Neural crest cell (in vitro differentiated cells): ENCODE measurements at places on chromosomes 16 and 17. TPM values are rescaled to one million over a fixed set of nuclear protein-coding genes. Genes with fewer than 3 reads are reported as not detected.

- DNase-seq = no peak
Measured at GRCh38 chr17:81188491-81188840, 22.4 kb upstream of the AATK start.

- no peak for DNase-seq
Measured at GRCh38 chr17:52025236-52025635, 133.3 kb downstream of the CA10 start.

DNA sequence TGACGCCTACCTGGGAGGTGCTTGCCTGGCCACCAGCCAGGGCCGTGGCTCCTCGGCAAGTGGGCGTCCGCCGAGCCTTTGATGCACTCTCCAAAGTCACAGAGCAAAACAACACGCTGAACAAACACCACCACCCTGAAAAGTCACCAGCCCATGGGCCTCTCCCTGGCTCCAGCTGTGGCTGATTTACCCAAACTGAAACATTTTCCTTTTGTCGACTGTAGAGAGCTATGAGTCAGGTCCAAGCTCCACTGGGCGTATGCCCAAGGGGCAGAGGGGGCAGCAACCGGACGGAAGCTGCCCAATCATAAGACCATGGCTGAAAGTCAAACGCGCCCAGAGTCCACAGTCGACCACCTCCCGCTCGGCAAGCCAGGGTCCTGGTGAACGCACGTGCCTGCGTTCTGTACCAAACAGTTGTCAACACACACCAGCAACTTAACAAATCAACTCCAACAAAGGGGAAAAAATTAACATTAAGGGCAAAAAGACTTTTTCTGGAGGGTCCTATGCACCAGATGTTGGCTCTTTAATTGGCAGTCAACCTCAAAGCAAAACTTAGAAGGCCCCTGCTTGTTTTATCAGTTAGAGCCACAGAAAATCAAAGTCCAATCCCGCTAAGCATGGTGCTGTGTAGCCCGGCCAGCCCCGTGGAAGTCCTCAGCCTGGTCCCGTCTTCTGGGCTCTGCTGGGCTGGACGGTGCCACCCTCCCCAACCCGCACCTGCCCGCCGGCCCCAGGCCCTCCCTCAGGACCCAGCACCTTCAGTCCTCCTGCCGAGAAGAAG, 47.3 kb downstream of the TBC1D16 start:
- DNase-seq = no peak

The CA4 gene
- 0.26 TPM in 1 of 2 replicates, not detected in the other for total RNA-seq

DNA sequence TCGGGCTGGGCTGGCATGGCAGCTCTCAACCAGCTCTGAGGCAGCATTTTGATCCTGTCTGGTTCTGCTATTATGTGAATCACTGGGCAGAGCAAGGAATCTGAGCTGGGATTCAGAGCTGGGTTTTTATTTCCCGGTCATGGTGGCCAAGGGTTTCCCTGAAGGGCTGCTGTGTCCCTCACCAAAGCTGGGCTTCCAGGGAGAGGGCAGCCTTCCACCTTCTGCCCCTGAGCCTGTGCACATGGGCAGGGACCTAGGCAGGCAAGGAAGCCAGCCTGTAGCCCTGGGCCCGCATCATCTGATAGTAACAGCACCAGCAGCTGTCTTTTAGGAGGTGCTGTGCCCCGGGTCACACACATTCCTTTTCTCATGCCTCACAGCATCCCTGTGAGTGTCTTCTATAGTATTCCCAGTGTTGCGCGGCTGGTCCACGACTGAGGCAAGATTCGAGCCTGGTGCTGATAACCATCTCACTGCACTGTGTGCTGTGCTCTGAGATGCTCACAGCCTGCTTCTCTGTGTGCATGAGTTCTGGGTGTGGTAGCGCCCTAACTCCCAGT, 85.3 kb upstream of the PLCG2 start:
- no peak for DNase-seq

GRCh38 chr16:89183975-89184676, 12.6 kb downstream of the CDH15 start:
- DNase-seq = no peak

GRCh38 chr16:82033683-82034300, 1.3 kb upstream of the HSD17B2 start:
- no peak for DNase-seq

- peak; percentile 74 for DNase-seq
Measured at GRCh38 chr17:57915985-57916757, 39.0 kb downstream of the CUEDC1 start.

- DNase-seq = no peak
Measured at GRCh38 chr16:6836766-6837165, 495.9 kb upstream of the RBFOX1 start.

The MT1F gene
- 1.5 and 2.4 TPM in 2 replicates for total RNA-seq

The CHP2 gene
- total RNA-seq = not detected in 2 replicates

The WNT3 gene
- total RNA-seq = 8.4 and 9.3 TPM in 2 replicates

DNA sequence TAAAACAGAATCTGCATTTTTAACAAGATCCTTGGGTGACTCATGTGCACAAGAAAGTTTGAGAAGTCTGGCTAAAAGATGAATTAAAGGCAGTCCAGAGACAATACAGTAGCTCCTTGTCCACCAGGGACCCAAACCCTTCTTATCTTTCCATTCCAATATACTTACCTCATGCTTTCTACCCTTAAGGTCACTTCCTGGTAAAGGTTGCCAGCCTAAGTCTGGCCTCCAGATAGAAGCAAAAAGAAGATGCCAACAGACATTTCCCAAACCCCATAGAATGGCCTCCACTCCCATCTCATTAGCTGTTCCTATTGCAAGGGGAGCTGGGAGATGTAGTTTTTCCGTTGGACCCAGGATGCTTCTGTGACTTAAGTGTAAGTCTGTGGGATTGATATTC, 101.4 kb upstream of the XYLT1 start:
- DNase-seq = no peak

The GCGR gene
- total RNA-seq = not detected in 2 replicates

DNA sequence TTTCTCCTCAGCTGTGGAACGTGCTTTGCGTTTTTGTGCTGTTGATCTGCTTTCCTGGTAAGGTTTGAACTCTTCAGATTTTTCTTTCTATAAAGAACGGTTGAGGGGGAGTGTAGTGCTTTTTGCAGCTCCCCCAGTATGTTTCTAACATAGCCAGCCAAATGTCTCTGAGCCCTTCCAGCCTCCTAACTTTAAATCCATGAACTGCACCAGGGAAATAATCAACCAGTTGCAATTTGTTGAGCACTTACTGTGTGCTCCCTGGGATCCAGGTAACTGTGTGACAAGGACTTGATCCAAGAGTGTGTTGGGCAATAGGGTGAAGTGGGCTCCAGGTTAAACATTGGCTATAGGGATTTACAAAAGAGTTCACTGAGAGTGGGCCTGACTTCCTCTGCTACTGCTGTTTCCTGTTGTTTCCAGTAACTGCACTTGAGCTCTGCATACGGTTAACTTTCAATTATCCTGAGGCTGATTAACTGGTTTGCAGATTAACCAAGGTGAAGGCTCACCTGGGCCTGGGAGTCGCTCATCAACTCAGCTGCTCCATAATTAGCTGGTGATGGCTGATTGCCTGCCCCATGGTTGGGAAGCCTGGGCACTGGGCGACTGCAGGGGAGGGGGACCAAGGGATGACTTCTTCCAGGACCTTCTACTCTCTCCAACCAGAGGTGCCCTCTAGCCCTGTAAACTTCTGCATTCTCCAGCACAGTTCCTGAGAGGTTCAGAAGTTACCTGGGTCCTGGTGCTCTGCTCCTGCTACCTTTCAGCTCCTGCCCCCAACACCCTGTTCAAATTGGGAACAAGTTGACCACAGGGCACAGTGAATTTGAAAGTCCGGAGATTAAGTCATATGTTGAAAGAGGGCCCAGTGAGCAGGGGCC, 19.5 kb downstream of the HLF start:
- DNase-seq = no peak

DNA sequence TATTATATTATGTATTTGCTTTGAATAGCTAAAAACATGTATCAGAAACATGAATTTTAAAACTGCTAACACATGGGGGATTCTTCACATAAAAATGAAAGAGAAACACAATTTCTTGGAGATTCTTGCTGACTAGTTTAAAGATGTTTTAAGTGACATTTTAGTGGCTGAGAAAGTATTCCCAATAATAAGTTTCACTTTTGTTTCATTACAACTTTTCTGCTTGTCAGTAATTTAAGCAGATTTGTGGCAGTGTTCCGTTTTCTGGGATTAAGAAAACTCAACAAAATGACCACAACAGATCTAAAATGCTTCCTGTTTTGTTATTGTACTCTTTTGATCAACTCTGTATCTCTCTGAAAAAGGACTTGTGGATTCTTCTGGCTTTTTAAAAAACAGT, 75.9 kb downstream of the NLK start:
- no peak for DNase-seq

DNA sequence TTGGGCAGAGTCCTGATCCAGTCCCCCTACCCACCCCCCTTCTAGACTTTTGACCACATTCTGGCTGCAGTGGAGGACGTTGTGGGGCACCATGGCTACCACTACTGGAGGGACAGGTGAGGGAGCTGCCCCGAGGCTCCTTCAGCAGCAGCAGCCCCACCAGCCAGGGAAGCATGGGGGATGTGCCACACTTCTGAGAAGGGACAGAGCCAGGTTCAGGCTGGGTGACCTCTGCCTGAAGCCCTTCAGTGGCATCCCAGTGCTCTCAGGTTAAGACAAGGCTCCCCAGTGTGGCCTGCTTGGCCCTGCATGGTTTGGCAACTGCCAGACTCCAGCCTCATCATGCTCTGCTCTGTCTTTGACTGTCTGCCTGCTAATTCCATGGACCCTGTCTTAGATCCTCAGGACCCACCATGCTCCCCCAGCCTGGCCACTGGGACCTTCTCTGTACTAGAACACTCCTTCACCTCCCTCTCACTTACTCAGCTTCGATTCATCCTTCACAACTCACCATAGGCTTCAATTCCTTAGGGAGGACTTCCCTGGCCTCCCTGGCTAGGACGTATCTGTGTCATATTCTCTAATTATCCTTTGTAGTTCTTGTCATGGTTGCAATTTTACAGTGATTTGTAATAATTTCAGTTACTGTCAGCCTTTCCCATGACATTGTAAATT, 8.8 kb downstream of the SLC9A5 start:
- no peak for DNase-seq

The TPPP3 gene
- 3.4 and 4.7 TPM in 2 replicates for total RNA-seq

DNA sequence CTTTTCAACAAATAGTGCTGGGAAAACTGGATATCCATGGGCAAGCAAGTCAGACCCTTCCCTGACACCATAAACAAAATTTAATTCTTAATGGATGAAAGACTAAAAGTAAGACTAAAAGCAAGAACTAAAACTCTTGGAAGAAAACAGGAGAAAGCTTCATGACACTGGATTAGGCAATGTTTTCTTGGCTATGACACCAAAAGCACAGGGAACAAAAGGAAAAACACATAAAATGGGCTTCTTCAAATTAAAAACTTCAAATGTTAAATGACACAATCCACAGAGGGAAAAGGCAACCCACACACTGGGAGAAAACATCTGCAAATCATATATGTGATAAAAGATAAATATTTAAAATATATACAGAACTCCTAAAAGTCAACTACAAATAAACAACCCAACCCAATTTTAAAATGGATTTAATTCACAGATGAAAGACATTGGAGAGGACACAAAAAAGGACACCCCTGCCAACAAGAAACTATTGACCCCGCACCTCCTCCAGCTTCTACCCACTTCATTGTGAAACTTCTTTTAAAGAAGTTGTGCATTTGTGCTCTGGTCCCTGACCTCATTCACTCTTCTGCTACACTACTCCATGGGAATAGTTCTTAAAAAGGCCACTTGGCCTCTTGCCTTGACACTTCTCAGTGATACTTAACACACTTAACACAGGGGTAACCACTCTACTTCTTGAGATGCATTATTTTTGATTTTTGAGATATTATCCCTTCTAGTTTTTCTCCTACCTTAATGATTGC, 80.3 kb downstream of the TRIM37 start:
- DNase-seq = no peak

The CLUH gene
- 59.4 and 59.6 TPM in 2 replicates for total RNA-seq

The ADCY7 gene
- 6.9 and 8.8 TPM in 2 replicates for total RNA-seq

The TMIGD1 gene
- total RNA-seq = not detected in 2 replicates

The PSMD12 gene
- 54.7 and 55.6 TPM in 2 replicates for total RNA-seq

- DNase-seq = no peak
Measured at GRCh38 chr17:5588584-5588983, 4.3 kb upstream of the NLRP1 start.

The GHDC gene
- total RNA-seq = 8.4 and 8.8 TPM in 2 replicates

- no peak for DNase-seq
Measured at GRCh38 chr17:9006175-9006767, 15.0 kb upstream of the NTN1 start.

The COPRS gene
- total RNA-seq = 57.9 and 60.7 TPM in 2 replicates

DNA sequence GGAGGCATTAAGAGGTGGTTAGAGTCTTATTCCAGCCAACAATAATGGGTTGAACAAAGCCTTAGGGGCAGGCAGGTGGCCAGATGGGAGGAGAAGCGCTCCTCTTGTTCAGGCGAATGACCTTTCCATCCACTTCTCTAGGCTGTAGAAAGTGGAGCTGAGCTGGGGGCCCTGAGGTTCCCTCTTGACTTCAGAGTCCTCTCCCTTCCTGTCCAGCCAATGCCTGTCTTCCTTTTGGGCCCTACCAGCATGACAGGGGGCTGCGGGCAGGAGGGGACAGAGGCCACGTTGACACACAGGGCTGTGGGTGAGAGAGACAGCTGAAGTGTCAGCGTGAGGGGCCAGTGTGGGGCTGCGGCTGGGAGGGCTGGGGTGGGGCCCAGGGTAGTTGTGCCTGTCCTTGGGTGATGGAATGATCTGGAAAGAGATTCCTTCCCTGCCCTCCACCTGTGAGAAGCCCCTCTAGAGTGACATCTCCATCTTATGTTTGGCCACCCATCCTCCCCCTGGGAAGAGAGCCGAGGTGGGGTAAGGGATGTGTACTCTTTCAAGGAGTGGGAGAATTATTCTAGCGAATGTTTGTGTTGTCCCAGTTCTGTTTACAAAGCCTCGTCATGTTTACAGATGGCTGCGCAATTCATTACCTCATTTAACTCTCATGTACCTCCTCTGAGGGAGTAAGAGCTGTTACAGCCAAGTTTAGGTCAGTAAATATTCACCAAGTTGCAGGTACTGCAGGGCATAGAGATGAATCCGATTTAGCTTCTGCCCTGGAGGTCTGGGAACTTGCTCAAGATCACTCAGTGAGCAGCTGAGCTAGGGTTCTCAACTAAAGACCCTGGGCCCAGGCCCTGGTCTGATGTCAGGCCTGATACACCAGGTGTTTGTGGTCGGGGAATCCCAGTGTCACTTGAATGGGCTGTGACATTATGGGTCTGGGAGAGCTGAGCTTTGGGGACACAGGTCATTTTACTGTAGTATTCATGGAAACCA, 3.3 kb downstream of the ERBB2 start:
- no peak for DNase-seq

DNA sequence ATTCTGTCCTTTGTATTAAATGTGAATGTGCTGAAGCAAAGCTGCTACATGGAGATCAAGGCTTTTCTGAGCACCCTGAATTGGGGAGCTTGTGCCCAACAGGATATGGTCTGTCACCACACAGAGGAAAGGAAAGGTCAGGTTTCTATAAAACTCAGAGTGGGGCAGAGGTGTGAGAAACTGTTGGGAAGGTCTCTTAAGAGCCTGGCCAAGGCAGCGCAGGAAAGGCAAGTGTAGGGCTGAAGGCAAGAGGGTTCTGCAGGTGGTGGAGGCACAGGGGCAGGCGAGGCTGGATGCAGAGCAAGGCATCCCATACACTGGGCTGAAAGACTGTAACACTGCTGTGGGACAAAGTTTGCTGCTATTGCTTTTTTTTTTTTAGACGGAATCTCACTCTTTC, 8.1 kb downstream of the COX6A2 start:
- DNase-seq = no peak

- no peak for DNase-seq
Measured at GRCh38 chr17:74950207-74950606, 14.5 kb downstream of the OTOP3 start.

GRCh38 chr17:19785854-19786253, 37.8 kb upstream of the ALDH3A1 start:
- DNase-seq = no peak
